Endothelial cell of umbilical vein (primary cell): ENCODE measurements at places on chromosomes 13 and 19. TPM values are rescaled to one million over a fixed set of nuclear protein-coding genes. Genes with fewer than 3 reads are reported as not detected.

DNA sequence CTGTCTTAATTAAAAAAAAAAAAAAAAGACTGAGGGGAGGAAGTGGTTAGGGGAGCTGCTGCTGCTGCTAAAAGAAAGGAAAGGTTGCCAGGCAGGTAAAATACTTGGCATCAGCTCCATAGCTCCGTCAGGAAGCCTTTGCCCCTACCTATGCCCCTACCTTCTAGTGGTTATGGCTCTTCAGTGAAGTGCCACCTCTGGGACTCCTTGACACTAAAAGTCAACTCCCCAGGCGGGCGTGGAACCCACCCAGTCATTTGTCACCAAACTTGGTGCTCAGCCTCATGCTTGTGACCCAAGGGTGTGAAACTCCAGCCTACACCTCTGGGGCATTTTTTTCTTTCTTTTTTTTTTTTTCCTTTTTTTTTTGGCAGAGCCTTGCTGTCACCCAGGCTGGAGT, 4.9 kb upstream of the NECTIN2 start:
- no peak overlapping the region for H3K27ac ChIP-seq
- peaks cover 6% of the 10 kb centered on the region for H3K4me1 ChIP-seq
- no peaks in the 10 kb centered on the region for H3K36me3 ChIP-seq
- H3K27me3 ChIP-seq = no peaks in the 10 kb centered on the region
- H3K4me3 ChIP-seq = no peak overlapping the region
- no peak for DNase-seq

GRCh38 chr19:43902399-43902798, 32.7 kb downstream of the ZNF45 start:
- DNase-seq = no peak
- H3K36me3 ChIP-seq = no peaks in the 10 kb centered on the region
- H3K4me3 ChIP-seq = no peak overlapping the region
- H3K27ac ChIP-seq = no peak overlapping the region
- H3K27me3 ChIP-seq = no peaks in the 10 kb centered on the region
- peaks cover 8% of the 10 kb centered on the region for H3K4me1 ChIP-seq

GRCh38 chr13:59476366-59476765, 687.4 kb downstream of the DIAPH3 start:
- H3K4me1 ChIP-seq = peaks cover 44% of the 10 kb centered on the region
- H3K4me3 ChIP-seq = no peak overlapping the region
- H3K36me3 ChIP-seq = no peaks in the 10 kb centered on the region
- DNase-seq = no peak
- no peaks in the 10 kb centered on the region for H3K27me3 ChIP-seq

- peaks cover 2% of the 10 kb centered on the region for H3K4me1 ChIP-seq
- no peaks in the 10 kb centered on the region for H3K27me3 ChIP-seq
- peak; percentile 41 for DNase-seq
- H3K27ac ChIP-seq = no peak overlapping the region
- H3K36me3 ChIP-seq = peaks cover 2% of the 10 kb centered on the region
Measured at GRCh38 chr19:47658431-47659348, 49.8 kb downstream of the BICRA start.

DNA sequence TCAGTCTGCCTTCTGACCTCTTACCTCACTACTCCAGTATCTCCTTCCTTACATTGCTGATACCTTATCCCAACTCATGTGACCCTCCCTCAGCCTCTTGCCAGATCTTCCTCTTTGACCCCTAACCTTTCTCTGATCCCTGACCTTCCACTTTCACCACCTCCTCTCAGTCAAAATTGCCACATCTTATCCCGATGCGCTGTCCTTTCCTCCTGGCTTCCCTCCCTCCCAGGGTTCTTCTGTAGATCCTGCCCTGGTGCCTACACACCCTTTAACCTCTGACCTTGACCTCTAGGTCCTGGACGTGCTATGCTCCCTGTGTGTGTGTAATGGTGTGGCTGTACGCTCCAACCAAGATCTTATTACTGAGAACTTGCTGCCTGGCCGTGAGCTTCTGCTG, 23.7 kb downstream of the RYR1 start:
- H3K4me3 ChIP-seq = no peak overlapping the region
- H3K4me1 ChIP-seq = no peaks in the 10 kb centered on the region
- H3K27ac ChIP-seq = no peak overlapping the region
- no peaks in the 10 kb centered on the region for H3K36me3 ChIP-seq

The TSPAN16 gene
- polyA plus RNA-seq = not detected in 2 replicates

The RASAL3 gene
- polyA plus RNA-seq = 5.7 and 7.0 TPM in 2 replicates

The RAB3D gene
- 34.1 and 35.4 TPM in 2 replicates for polyA plus RNA-seq

The UGGT2 gene
- polyA plus RNA-seq = 4.2 and 4.6 TPM in 2 replicates

The NR2C2AP gene
- polyA plus RNA-seq = 11.9 and 13.4 TPM in 2 replicates

The SNRPD2 gene
- polyA plus RNA-seq = 406 and 512 TPM in 2 replicates

The FPR3 gene
- not detected in 2 replicates for polyA plus RNA-seq
